T-helper 17 cell (primary cell): ENCODE measurements at places on chromosomes 11 and 22. TPM values are rescaled to one million over a fixed set of nuclear protein-coding genes. Genes with fewer than 3 reads are reported as not detected.

GRCh38 chr22:17910561-17911311, 113.6 kb downstream of the MICAL3 start:
- peak overlapping the region; percentile 21 for H3K27ac ChIP-seq
- H3K27me3 ChIP-seq = no peaks in the 10 kb centered on the region
- H3K4me1 ChIP-seq = peaks cover 10% of the 10 kb centered on the region
- H3K4me3 ChIP-seq = no peak overlapping the region
- no peak for DNase-seq
- peaks cover 2% of the 10 kb centered on the region for H3K36me3 ChIP-seq

GRCh38 chr22:29396126-29396525, 7.8 kb upstream of the AP1B1 start:
- H3K27ac ChIP-seq = no peak overlapping the region
- DNase-seq = no peak
- H3K4me3 ChIP-seq = no peak overlapping the region
- H3K36me3 ChIP-seq = peaks cover 3% of the 10 kb centered on the region
- H3K27me3 ChIP-seq = peaks cover 8% of the 10 kb centered on the region
- peaks cover 8% of the 10 kb centered on the region for H3K4me1 ChIP-seq

DNA sequence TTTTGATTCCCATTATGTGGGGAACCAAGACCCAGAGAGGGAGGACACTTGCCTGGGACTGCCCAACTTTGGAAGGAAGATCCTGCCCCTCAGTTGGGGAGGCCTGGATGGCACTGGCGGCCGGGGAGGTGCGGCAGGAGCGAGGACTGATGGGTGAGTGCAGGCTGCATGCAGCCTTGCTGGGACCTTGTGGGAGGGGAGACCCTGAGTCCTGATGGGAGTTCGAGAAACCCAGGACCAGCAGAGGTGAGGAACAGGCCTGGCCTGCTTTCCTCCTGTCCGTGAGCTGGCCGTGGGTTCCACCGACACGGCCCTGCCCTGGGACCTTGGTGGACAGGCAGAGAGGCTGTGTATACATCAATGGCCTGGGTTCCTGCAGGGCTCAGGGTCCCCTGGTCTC, 19.3 kb upstream of the SMIM38 start:
- H3K27me3 ChIP-seq = no peaks in the 10 kb centered on the region
- H3K36me3 ChIP-seq = peaks cover 2% of the 10 kb centered on the region
- H3K27ac ChIP-seq = peak overlapping the region; percentile 6
- no peak overlapping the region for H3K4me3 ChIP-seq
- no peaks in the 10 kb centered on the region for H3K4me1 ChIP-seq
- DNase-seq = no peak

- DNase-seq = no peak
- H3K4me3 ChIP-seq = no peak overlapping the region
- no peaks in the 10 kb centered on the region for H3K4me1 ChIP-seq
- H3K36me3 ChIP-seq = peaks cover 3% of the 10 kb centered on the region
- peak overlapping the region; percentile 74 for H3K27ac ChIP-seq
Measured at GRCh38 chr11:10502770-10503169, 38.2 kb downstream of the RNF141 start.

- H3K4me3 ChIP-seq = peak overlapping the region; percentile 19
- no peak for DNase-seq
- H3K4me1 ChIP-seq = peaks cover 11% of the 10 kb centered on the region
- peak overlapping the region; percentile 98 for H3K27ac ChIP-seq
Measured at GRCh38 chr11:35223371-35223796, 84.4 kb downstream of the CD44 start.

- no peak overlapping the region for H3K27ac ChIP-seq
- H3K36me3 ChIP-seq = no peaks in the 10 kb centered on the region
- peaks cover 2% of the 10 kb centered on the region for H3K4me1 ChIP-seq
- no peak for DNase-seq
- H3K27me3 ChIP-seq = peaks cover 5% of the 10 kb centered on the region
Measured at GRCh38 chr11:10709299-10710086, 15.9 kb upstream of the IRAG1 start.

DNA sequence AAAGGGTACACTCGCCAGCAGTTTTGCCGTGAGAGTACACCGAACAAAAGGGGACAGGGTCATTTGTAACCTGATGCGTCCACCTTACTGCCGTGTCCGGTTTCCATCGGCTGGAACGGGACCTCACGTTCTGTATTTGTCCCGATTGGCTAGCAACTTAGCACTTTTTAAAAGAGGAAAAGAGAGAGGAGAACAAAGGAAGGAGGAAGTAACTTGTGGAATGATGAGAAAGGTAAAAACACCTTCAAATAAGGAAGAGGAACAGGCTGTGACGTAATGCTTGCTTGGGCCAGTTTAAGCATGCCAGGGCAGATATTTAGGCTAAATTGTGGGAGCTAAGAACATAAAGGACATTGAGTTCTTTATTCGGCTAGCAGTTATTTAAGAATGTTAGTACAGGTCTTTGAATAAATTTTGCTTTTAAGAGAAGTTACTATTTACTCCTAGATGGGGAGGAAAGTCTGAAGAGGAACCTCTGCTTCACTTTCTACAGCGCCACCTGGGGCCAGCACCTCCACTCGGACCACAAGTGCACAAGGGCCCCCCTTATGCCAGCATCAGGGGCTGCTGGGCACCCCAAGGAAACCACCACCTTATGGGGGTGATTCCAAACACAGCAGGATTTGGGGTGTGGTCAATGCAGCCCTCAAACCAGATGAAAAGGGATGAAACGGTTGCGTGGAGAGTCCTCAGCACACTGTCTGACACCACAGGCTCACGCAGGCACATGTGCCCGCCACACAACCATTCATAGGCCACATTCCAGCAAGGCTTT, 5.8 kb downstream of the ARSA start:
- H3K27me3 ChIP-seq = no peaks in the 10 kb centered on the region
- peak overlapping the region; percentile 91 for H3K4me3 ChIP-seq
- DNase-seq = no peak
- peaks cover 25% of the 10 kb centered on the region for H3K4me1 ChIP-seq
- no peaks in the 10 kb centered on the region for H3K36me3 ChIP-seq
- H3K27ac ChIP-seq = peak overlapping the region; percentile 99

GRCh38 chr22:43085658-43086606, 3.3 kb downstream of the TTLL1 start:
- peaks cover 16% of the 10 kb centered on the region for H3K4me1 ChIP-seq
- DNase-seq = no peak

- H3K4me1 ChIP-seq = peaks cover 4% of the 10 kb centered on the region
- DNase-seq = no peak
- no peak overlapping the region for H3K4me3 ChIP-seq
- H3K36me3 ChIP-seq = peaks cover 7% of the 10 kb centered on the region
Measured at GRCh38 chr11:16843294-16843693, 104.8 kb downstream of the C11orf58 start.

DNA sequence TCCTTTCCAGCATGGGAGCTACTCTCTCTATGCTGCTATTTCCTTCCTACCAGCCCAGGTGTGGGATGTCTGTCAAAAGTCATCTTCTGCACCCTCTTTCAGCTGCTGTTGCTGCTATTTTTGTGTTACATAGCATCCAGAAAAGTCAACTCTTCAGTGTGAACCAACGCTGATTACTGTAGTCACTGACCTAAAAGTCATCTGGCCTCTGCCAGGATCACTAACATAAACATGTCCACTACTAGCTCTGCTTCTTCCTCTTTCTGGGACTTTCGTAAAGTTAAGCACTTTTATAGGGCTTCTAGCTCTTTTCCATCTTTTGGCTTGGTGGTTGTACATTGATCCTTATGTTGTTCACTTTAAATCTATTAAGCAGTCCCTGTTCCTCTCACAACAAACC, 90.2 kb upstream of the CARD18 start:
- no peak overlapping the region for H3K4me3 ChIP-seq
- H3K36me3 ChIP-seq = no peaks in the 10 kb centered on the region
- no peak for DNase-seq
- H3K27ac ChIP-seq = no peak overlapping the region
- H3K27me3 ChIP-seq = peaks cover 6% of the 10 kb centered on the region

- H3K27ac ChIP-seq = no peak overlapping the region
- H3K27me3 ChIP-seq = no peaks in the 10 kb centered on the region
- peaks cover 22% of the 10 kb centered on the region for H3K4me1 ChIP-seq
- no peak overlapping the region for H3K4me3 ChIP-seq
Measured at GRCh38 chr11:134235399-134235798, 10.9 kb downstream of the VPS26B start.

- H3K4me3 ChIP-seq = peak overlapping the region; percentile 47
- peaks cover 12% of the 10 kb centered on the region for H3K4me1 ChIP-seq
- H3K27ac ChIP-seq = no peak overlapping the region
- no peak for DNase-seq
- no peaks in the 10 kb centered on the region for H3K36me3 ChIP-seq
Measured at GRCh38 chr22:29065468-29066190, 4.0 kb upstream of the C22orf31 start.

DNA sequence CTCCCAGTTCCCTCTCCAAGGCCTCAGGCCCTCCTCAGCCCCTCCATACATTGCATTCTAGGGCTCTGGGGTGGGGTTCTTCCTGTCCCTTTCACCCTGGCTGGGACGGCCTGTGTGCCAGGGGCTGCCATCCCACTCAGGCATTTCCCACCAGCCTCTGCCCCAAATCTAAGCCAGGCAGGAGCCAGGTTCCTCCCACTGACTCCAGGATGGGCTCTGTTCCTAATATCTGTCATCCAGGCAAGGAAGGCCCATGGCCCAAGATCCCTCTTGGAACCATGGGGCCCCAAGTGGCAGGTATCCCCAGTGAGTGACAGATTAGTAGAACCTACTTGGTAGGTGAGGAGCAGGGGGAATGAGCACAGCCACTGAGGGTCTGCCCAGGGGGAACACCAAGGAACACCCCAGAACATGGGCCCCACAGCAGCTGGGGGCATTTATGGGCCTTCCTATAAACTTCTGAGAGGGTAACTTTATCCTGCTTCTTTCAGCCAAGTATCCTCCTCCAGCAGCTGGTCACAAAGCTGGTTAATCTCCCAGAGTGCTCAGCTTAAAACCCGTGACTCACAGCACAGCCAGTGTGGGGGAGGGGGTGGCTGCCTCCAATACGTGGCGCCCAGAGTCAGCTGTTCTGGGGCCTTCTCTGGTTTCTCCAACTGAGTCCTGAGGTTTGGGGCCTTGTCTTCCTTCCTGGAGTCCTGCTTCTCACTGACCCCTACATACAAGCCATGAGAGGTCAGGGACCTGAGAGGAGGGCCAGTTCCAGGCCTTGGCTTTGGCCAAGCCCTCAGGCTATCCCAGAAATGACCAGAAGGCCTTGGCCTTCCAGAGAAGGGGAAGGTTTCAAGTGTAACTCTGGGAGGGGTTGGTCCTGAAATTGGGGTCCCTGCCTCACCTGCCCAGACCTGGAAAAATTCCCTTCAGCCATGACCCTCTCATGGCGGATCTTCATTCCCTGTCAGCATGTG, 19.9 kb upstream of the MYOD1 start:
- DNase-seq = no peak
- no peak overlapping the region for H3K4me3 ChIP-seq
- peaks cover 54% of the 10 kb centered on the region for H3K27me3 ChIP-seq

DNA sequence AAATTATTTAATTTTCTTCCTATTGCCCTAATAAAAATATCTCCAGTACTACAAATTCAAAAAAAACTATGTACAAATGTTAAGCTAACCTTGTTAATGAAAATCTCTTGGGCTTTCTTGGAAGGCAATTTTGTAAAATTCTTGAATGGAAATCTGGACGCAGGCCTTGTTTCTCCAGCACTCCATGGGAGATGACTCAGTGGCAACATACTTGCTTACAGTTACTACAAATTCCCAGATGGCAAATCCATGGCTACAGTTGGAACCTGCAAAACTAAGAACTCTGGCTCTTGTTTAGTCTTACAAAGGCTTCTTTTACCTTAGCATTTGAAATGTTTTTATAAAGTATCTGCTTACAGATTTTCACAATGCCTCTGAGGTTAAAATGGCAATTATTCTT, 725.2 kb downstream of the DLG2 start:
- H3K27me3 ChIP-seq = no peaks in the 10 kb centered on the region
- no peaks in the 10 kb centered on the region for H3K4me1 ChIP-seq
- H3K36me3 ChIP-seq = no peaks in the 10 kb centered on the region
- H3K4me3 ChIP-seq = no peak overlapping the region
- DNase-seq = no peak

DNA sequence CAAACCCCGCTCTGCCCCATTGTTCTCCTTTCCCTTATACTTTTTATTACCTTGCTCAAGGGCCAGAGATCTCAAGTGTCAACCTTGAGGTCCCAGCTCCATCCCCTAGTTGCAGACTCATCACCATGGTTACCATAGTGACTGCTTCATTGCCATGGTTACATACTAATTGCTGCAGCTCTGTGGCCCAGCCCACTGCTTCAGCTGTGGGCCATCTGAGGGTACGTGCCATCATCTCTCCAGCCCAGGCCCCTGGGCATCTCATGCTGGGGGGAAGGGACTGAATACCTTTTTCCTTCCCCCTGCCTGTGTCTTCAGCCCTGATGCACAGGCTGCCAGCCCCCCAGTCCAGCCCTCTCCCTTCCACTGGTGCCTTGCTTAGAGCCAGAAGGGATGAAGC, 22.2 kb downstream of the TREH start:
- peaks cover 7% of the 10 kb centered on the region for H3K27me3 ChIP-seq
- DNase-seq = no peak
- H3K36me3 ChIP-seq = no peaks in the 10 kb centered on the region
- H3K4me1 ChIP-seq = peaks cover 20% of the 10 kb centered on the region
- peak overlapping the region; percentile 59 for H3K27ac ChIP-seq

GRCh38 chr11:34149274-34149673, 43.8 kb downstream of the NAT10 start:
- H3K27me3 ChIP-seq = no peaks in the 10 kb centered on the region
- H3K27ac ChIP-seq = no peak overlapping the region
- no peak overlapping the region for H3K4me3 ChIP-seq
- peaks cover 11% of the 10 kb centered on the region for H3K36me3 ChIP-seq

Gene HPX
- total RNA-seq = 0.47 TPM

Gene OSBP2
- total RNA-seq = 1.1 TPM

Gene SEC14L2
- 37.2 TPM for total RNA-seq

Gene PRR33
- not detected for total RNA-seq
